ENCODE measurements at places on chromosomes 3 and 15.

GRCh38 chr3:106620646-106621045 is 751.8 kb upstream of the CBLB start:
- no peak for DNase-seq

DNA sequence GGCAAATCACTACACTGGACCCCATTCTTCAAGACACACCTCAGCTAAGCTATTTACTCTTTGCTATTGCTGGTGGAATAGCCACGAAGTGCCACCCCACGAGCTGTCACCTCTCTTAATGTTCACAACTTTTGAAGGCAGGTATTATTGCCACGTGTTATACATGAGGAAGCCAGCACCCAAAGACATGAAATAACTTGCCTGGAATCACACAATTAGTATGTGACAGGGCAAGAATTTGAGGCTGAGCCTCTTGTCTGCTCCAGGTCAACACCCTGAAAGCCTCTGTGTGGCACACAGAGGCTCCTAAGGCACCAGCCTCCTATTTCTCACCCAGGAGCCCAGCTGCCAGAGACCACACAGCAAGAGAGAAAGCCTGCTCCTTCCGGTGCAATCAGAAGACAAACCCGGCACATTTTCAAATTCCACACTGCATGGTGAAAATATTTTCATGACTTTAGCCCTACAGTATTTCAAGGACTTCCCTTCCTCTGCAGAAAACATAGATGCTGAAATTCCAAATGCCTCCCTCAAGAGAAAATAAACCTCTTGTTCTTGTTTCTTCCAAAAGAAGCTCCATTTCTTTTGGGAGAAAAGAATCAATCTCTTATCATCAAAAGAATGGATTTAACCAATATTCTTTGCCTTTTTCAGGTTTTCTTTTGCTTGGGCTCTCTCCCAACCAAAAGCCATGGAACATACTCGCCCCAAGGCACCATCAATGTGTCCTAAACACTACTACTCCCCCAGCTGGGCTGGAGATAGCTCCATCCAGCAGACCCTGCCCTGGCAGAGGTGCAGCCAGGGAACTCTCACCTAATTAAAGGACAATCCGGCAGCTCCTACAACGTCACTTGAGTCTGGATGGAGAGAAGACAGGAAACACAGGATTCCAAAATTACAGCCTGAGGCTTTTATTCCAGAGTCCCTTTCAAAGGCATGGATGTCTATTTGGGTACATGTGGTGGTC is 84.7 kb upstream of the THBS1 start:
- no peak for DNase-seq

DNA sequence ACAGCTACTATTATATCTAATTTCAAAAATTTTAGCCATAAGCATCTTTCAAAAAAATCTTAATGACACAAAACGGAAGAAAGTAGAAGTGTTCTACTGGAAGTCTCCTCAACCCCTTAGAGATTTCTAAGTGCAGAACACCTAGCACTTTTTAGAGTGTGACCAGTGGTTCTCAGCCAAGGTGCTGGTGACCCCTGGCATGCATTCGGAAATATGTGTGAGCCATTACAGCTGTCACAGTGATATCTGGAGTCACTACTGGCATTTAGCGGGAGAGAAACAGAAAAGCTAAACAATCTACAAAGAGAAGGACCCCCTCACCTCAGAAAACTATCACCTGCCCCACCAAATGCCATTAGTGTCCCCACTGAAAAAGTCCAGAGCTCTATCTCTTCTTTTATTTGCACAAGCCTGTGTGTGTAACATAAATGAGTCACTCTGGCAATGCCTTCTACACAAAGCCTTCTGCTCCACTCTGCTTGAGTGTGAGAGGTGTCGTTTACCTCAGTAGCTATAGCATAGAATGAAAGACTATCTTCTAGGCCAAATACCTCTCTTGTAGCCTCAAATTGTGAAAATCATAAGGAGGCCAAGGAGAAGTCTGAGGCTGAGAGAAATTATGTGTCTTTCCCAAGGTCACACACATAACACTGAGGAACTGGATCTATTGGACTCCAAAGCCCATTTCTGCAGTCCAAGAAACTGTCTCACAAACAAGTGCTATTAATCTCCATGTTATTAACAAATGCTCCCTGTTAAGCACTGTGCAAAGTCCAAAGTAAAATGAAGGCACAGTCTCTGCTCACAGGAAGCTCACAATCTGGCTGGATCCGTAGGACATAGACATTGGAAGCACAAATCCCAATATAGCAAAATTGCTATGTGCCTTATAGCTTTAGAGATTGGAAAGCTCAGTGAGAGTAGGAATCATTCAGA is 28.5 kb upstream of the KCNMB2 start:
- DNase-seq = no peak

GRCh38 chr3:11375333-11376088 is 103.3 kb downstream of the ATG7 start:
- DNase-seq = no peak

- no peak for DNase-seq
Measured at GRCh38 chr3:53818221-53819162, 27.7 kb downstream of the CHDH start.

- DNase-seq = no peak
Measured at GRCh38 chr3:112471596-112472325, 27.5 kb downstream of the BTLA start.

- no peak for DNase-seq
Measured at GRCh38 chr3:133570937-133571320, 2.6 kb upstream of the CDV3 start.

DNA sequence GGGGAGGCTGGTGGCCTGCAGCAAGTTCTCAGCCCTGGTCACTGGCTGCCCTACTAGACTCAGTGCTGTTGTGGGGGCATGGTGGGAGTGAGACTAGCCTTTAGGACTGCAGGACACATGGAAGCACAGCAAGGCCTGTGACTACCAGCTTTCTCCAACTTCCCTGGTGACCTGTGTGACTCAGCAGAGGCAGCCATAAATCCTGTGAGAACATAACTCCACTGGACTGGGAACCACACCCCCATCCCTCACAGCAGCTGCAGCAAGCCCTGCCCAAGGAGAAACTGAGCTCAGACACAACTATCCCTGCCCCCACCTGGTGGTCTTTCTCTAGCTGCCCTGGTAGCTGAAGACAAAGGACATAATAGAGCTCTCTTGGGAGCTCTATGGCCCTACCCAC is 111.3 kb downstream of the DCLK3 start:
- no peak for DNase-seq

DNA sequence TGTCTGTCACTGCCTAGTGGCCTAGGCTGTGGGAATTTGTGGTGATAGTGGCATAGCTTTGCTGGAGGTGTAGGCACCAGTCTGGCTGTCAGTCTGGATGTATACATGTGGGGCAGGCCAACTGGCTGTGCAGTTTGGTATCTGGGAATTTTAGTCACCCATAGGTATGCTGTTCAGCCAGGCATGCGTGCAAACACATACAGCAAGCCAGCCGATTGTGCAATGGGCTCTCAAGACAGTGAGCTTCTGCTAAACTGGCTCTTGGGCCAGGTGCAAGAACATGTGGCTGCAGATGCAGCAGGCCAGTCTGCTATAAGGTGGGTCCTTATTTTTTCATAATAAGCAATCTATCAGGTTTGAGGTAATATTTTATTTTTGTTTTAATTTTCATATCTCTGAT is 87.1 kb upstream of the PLSCR5 start:
- no peak for DNase-seq

GRCh38 chr3:188434594-188434993 is 280.6 kb downstream of the LPP start:
- DNase-seq = no peak

GRCh38 chr3:24101676-24102168 is 156.6 kb downstream of the NR1D2 start:
- DNase-seq = no peak

DNA sequence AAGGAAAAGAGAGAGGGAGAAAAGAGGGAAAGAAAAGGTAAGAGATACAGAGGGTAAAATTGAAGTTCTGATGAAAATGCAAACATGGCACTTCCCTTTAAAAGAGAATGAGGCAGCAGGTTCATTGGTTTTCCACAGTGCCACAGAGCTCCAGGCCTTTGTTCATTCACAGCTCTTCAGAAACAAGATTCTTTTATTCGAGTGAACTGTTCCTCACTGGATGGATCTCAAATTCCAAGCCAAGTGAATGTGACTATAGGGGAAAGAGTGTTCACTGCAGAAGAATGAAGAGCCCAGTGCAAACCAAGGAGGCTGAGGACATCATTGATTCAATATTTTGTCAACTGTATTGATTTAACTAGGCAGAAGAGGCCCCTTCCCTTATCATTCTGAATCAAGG is 280.3 kb upstream of the PROK2 start:
- no peak for DNase-seq

- no peak for DNase-seq
Measured at GRCh38 chr3:100975714-100976113, 17.5 kb downstream of the ABI3BP start.

GRCh38 chr15:36365963-36366362 is 213.5 kb upstream of the CDIN1 start:
- DNase-seq = no peak

- no peak for DNase-seq
Measured at GRCh38 chr3:134082582-134082981, 52.9 kb upstream of the SLCO2A1 start.

GRCh38 chr3:53194210-53195065 is 33.4 kb downstream of the PRKCD start:
- no peak for DNase-seq
